NCI-H69 (cell line): ENCODE measurements at places on chromosomes 11 and 22.

DNA sequence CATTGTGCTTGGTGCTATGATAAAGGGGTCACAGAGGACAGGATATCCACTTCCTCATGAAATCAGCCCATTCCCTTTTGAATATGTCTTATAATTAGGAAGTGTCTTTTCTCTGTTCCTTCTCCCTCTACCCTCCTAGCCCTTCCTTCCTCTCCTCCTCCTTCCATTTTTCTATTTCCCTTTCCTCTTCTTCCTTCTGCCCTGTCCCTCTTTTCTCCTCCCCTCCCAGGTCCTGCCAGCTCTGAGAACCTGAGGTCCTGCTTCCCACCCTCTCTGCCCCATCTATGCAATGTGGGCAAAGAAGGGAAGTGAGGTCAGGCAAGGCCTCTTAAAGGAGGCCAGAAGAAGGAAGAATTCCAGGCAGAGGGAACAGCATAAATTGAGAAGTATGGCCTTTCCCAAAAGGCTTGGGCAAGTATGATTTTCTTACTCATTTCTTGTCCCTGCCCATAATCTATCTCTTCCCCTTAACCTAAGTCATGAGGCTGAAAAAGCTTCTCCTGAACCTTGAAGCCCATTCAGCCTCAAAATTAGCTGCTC, 7.7 kb upstream of the UBASH3B start:
- DNase-seq = no peak

DNA sequence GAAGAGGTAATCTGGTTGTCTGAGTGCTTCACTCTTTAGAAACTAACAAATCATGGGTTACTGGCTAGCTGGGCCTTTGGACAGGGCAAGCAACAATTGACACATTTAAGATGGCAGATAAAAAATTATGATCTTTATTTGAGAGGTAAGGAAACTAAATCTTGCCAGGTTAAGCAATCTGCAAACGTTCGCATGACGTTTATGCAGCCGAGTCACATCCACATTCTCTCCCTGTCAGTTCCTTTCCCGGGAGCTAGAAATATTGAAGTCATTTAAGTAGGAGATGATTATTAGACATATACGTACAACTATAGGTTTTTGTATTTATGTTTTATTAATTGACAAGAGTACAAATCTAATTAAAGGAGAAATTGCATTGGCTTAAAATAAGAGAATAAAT, 57.4 kb upstream of the RCN1 start:
- no peak for DNase-seq

DNA sequence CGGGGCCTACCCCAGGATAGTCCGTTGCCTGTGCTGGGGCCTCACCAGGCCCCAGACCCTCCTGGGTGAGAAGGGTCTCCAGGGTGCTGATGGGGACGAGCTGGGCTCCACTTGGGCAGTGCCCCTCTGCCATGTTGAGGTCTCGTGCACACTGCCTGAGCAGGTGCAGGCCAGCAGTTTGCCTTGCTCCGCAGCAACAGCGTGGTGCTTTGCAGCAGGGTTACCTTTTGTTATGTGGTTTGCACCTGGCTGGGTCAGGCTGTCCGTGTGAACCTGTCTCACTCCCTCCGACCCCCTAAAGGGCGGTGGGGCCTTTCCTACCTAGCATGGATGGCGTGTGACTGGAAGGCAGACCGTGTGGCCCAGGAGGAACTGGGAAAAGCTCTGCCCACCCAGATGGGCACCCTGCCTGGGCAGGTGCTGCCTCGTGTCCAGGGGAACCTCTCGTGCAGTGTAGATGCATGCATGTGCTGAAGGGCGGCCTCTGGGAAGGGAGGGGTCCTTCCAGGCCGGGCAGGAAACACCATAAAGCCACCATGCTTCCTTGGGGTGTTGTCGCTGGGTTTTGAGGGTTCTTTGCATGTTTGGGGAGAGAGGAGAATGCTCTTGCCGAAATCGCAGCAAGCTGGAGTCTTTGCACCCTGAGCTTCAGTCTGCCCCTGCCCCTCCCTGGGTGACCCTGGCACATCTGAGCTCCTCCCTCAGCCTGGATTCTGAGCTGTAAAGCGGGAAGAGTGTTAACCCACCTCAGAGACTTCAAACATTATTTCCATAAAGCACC, 75.4 kb upstream of the PPARA start:
- DNase-seq = peak; percentile 84

DNA sequence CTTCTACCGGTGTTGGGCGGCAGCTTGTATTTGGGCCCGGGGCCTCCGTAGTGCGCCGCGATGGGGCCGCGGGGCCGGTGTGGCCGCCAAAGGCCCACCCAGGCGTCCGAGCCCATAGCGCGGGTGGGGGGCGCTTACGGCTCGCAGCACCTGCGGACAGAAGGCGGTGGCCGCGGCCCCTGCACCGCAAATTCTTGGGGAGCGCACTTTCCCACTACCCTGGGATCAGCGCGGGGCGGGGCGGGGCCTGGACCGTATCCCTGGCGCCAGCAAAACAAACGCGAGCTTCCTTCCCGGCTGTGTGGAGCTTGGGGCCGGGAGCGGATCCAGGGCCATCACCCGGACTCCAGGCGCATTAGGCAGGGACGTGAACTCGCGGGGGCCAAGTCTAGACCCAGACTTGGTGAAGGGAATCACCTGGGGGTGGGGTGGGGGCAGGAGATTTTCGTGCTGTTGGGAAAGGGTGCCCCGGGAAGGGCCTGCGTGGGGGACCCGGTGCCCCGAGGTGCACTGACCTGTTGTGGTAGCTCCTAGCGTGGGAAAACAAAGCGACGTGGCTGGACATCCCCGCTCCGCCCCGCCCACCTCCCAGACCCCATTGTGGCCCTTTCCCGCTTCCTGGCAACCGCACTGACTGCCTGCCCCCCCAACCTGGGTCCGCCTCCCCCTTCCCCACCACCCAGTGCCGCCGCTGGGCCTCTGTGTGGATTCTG, 2.3 kb upstream of the TYMP start:
- peak; percentile 59 for DNase-seq

GRCh38 chr11:60895687-60896086, 10.7 kb downstream of the PRPF19 start:
- no peak for DNase-seq

- DNase-seq = no peak
Measured at GRCh38 chr11:125053167-125053566, 9.9 kb upstream of the SLC37A2 start.
